ENCODE measurements at places on chromosomes 7 and 10. TPM values are rescaled to one million over a fixed set of nuclear protein-coding genes. Genes with fewer than 3 reads are reported as not detected.

- no peaks in the 10 kb centered on the region for H3K36me3 ChIP-seq
- H3K27me3 ChIP-seq: no peaks in the 10 kb centered on the region
- H3K4me3 ChIP-seq: peak overlapping the region; percentile 1
- DNase-seq: no peak
- peak overlapping the region; percentile 81 for H3K27ac ChIP-seq
Measured at GRCh38 chr7:23539494-23539907, 7.7 kb upstream of the TRA2A start.

- H3K27me3 ChIP-seq: no peaks in the 10 kb centered on the region
- no peak overlapping the region for H3K4me3 ChIP-seq
- H3K27ac ChIP-seq: no peak overlapping the region
Measured at GRCh38 chr7:33466203-33466602, 336.8 kb downstream of the BBS9 start.

ADCYAP1R1 gene
- not detected for total RNA-seq

DNA sequence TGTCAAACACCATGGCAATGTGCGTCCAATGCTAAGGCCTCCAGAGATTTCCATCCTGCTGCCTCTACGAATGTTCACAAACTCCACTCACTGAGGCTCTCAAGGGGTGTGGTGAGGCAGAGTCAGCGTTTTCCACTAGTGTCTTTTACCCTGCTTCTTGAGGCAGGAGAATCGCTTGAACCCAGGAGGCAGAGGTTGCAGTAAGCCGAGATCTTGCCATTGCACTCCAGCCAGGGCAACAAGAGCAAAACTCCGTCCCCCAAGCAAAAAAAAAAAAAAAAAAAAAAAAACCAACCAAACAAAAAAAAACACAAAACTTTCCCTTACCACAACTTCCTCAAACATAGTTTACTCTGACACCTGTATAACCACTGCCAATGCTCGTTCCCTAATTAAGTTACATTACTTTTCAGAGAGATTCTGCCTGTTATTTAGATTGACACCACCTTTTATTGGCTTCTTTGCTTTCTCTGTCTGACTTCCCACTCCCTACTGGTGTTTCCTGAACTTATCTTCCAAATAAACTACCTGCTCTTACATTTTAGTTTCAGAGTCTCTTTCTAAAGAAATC is 102.1 kb upstream of the ZNF746 start:
- no peak for DNase-seq
- H3K4me3 ChIP-seq: peak overlapping the region; percentile 58
- H3K27me3 ChIP-seq: no peaks in the 10 kb centered on the region
- H3K27ac ChIP-seq: peak overlapping the region; percentile 79
- H3K4me1 ChIP-seq: peaks cover 35% of the 10 kb centered on the region

CCDC3 gene
- not detected for total RNA-seq

DNA sequence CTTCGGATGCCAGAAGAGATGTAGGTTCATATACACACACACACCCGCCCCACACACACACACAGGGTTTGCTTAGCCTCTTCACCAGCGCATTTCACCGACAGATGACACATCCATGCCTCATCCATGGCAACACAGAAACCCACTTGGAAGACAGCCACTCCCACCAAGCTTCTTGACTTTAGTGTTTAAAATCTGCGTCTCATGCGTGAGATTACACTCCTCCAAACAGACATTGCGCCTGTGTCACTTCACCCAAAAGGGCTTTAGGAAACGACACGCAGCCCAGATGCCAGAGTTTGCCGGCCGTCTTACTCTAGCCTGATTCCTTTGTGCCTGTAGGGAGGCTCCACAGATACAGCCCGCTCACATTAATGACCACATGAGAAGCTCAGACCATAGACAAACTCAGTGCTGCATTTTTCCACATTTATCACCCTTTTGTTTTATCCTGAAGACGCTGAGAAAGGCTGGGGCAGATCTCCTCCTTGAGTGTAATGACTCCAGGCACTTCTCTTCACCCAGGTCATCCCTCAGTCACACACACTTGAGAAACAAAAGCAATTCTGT is 73.8 kb downstream of the DIP2C start:
- peaks cover 9% of the 10 kb centered on the region for H3K4me1 ChIP-seq
- no peak overlapping the region for H3K4me3 ChIP-seq
- peaks cover 19% of the 10 kb centered on the region for H3K27me3 ChIP-seq
- H3K27ac ChIP-seq: no peak overlapping the region
- H3K36me3 ChIP-seq: peaks cover 2% of the 10 kb centered on the region

DNA sequence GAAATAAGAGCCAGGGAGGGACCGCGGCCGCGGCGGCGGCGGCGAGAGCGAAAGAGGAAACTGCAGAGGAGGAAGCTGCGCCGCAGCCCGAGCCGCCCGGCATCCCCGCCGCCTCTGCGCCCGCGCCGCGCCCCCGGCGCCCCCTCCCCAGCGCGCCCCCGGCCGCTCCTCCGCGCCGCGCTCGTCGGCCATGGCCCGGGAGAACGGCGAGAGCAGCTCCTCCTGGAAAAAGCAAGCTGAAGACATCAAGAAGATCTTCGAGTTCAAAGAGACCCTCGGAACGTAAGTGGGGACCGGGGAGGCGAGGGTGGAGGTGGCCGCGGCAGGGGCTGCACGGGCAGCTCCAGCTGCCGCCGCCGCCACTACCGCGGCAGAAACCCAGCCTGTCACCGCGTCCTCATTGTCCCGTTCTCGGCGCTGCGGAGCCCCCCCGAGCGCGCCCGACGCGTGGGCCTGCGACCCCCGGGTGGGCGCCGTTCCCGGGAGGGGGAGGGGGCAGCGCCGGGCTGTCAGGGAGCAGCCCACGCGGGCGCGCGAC is 351 bp downstream of the CAMK1D start:
- peaks cover 40% of the 10 kb centered on the region for H3K4me1 ChIP-seq
- peak overlapping the region; percentile 92 for H3K27ac ChIP-seq
- peaks cover 6% of the 10 kb centered on the region for H3K36me3 ChIP-seq
- peak overlapping the region; percentile 92 for H3K4me3 ChIP-seq
- H3K27me3 ChIP-seq: peaks cover 3% of the 10 kb centered on the region

PTPRZ1 gene
- not detected for total RNA-seq

DNA sequence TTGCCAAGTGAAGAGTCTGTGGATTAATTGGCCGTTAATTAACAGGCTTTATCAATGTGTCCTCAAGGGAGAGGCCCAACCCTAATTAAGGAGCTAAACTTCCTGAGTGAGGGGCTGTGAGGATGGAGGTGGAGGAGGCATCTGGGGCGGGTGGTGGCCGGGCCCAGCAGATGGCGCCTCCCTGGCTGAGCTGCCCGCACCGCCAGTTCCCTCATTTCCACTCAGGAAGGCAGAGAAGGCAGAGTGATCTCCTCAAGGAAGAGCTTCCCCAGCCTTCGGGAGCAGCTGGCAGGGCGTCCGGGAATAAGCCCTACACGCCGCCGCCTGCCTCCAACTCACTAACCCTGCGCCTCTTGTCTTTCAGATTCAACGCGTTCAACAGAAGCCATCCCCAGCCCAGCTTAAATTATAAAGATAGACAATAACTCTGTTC is 112.2 kb downstream of the CYTH3 start:
- no peaks in the 10 kb centered on the region for H3K4me1 ChIP-seq
- H3K4me3 ChIP-seq: no peak overlapping the region
- DNase-seq: no peak
- peaks cover 30% of the 10 kb centered on the region for H3K36me3 ChIP-seq
- H3K27ac ChIP-seq: no peak overlapping the region

FAM24B gene
- 10.6 TPM for total RNA-seq

- no peak overlapping the region for H3K4me3 ChIP-seq
- DNase-seq: no peak
- peaks cover 6% of the 10 kb centered on the region for H3K27me3 ChIP-seq
- H3K27ac ChIP-seq: no peak overlapping the region
Measured at GRCh38 chr10:24415455-24416125, 206.7 kb downstream of the KIAA1217 start.

DNA sequence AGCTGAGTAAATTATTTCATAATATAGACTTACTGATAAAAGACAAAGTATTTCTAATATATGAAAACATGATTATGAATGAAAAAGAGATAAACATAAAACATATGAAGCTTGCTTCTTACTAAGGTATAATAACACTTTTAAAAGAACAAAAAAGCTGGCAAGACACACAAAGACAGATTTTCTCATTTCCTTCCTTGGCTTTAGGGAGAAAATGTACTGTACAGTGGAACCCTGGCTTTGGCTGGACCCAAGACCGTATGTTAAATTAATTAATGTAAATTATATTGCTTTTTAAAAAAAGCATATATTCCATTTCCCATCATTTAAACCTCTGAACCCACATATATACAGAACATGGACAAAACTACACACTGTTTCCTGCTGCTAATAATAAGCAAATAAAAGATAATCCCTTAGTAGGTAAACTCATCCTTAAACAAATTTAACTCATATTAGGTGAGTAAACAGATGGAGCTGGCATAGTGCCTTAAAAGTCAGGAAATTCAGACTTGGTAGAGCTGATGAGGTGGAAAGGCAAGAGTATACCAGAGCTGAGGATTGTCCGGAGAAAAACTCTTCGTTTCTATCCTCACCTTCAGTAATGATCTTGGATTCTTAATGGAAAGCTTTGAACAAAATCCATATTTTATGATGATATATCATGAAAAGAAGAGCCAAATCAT is 1016.4 kb upstream of the KCND2 start:
- no peaks in the 10 kb centered on the region for H3K36me3 ChIP-seq
- no peak overlapping the region for H3K27ac ChIP-seq
- no peaks in the 10 kb centered on the region for H3K4me1 ChIP-seq
- H3K4me3 ChIP-seq: no peak overlapping the region

AP4M1 gene
- 9.8 TPM for total RNA-seq

DNA sequence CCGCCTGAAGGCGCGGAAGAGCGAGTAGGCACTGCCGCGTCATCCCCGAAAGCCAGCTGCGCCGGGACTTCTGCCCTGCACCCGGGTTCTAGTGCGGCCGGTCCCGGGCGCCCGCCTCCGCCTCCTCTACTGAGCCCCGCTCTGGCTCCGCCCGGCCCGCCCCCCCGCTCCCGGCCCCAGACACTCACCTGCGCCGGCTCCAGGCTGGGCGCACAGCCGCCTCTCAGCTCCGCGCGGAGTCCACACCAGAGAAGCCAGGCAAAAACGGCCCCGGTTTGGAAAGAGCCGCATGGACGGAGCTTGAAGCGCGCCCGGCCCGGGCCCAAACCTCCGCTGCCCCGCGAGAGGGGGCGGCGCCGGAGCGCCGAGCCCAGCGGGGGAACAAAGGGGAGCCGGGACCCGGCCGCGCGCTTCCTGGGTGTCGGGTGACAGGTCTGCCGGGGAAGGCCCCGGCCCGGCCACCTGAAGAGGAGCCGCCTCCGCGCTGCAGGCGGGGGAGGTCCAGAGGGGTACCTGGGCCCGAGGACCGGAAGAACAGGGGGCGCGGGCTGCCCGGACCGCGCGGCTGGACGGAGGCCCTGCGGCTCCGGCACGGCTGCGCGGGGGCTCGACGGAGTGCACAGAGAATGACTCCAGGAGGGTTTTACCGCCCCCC is 168.2 kb downstream of the NRF1 start:
- peak overlapping the region; percentile 36 for H3K4me3 ChIP-seq
- DNase-seq: peak; percentile 47
- no peak overlapping the region for H3K27ac ChIP-seq
- no peaks in the 10 kb centered on the region for H3K36me3 ChIP-seq
- H3K4me1 ChIP-seq: peaks cover 25% of the 10 kb centered on the region

GRCh38 chr7:188174-188573 is 4.2 kb upstream of the FAM20C start:
- H3K36me3 ChIP-seq: no peaks in the 10 kb centered on the region
- H3K4me1 ChIP-seq: peaks cover 3% of the 10 kb centered on the region
- H3K27ac ChIP-seq: no peak overlapping the region
- H3K4me3 ChIP-seq: no peak overlapping the region
- H3K27me3 ChIP-seq: peaks cover 20% of the 10 kb centered on the region
- DNase-seq: no peak

FBXO24 gene
- 1.4 TPM for total RNA-seq

MUC3A gene
- not detected for total RNA-seq

- no peaks in the 10 kb centered on the region for H3K27me3 ChIP-seq
- no peak overlapping the region for H3K27ac ChIP-seq
- no peaks in the 10 kb centered on the region for H3K36me3 ChIP-seq
- H3K4me1 ChIP-seq: no peaks in the 10 kb centered on the region
- no peak overlapping the region for H3K4me3 ChIP-seq
Measured at GRCh38 chr7:19920705-19921104, 147.3 kb upstream of the TMEM196 start.

UNCX gene
- total RNA-seq: not detected

- no peak overlapping the region for H3K27ac ChIP-seq
- H3K4me3 ChIP-seq: no peak overlapping the region
- H3K4me1 ChIP-seq: no peaks in the 10 kb centered on the region
- no peaks in the 10 kb centered on the region for H3K27me3 ChIP-seq
Measured at GRCh38 chr7:50645186-50645585, 80.0 kb upstream of the DDC start.

DNA sequence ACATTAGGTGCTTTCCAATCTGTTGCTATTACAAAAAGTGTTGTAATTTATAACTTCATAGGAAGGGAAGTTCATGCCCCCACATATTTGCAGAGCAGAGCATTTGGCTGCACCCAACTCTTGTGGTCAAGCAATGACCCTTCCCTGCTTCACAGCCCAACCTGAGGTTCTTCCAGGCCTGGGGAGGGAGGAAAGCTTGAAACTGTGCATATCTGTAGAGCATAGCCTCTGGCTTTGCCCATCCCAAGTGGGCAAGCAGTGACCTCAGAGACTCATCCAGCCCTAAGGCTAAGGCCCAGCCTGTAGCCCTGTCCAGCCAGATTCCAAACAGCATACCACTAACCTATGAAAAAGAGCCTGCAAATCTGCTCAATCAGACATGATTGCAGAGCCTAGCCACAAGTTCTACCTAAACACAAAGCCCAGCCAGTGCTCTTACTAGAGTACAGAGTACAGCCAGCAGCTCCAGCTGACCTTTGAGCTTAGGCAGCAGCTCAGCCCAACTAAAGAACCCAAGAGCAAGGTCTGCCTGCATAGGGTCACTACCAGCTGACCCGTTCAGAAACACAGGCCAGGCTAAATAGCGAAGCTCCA is 14.4 kb upstream of the GSTK1 start:
- no peak overlapping the region for H3K4me3 ChIP-seq
- peaks cover 37% of the 10 kb centered on the region for H3K36me3 ChIP-seq
- peaks cover 74% of the 10 kb centered on the region for H3K4me1 ChIP-seq
- DNase-seq: no peak

- no peaks in the 10 kb centered on the region for H3K27me3 ChIP-seq
- peaks cover 11% of the 10 kb centered on the region for H3K4me1 ChIP-seq
- DNase-seq: no peak
- no peak overlapping the region for H3K27ac ChIP-seq
Measured at GRCh38 chr7:6545398-6546126, 5.7 kb downstream of the GRID2IP start.

- H3K36me3 ChIP-seq: no peaks in the 10 kb centered on the region
- H3K27me3 ChIP-seq: no peaks in the 10 kb centered on the region
- DNase-seq: no peak
- no peak overlapping the region for H3K4me3 ChIP-seq
- H3K27ac ChIP-seq: no peak overlapping the region
- peaks cover 7% of the 10 kb centered on the region for H3K4me1 ChIP-seq
Measured at GRCh38 chr10:79391231-79392019, 44.2 kb downstream of the PPIF start.
